ENCODE measurements at places on chromosomes 16 and 17.
A peak's percentile ranks its signal among the peaks of the same experiment; 100 is the strongest.

GRCh38 chr16:88310796-88311605, 71.8 kb upstream of the ZNF469 start:
- DNase-seq = no peak

DNA sequence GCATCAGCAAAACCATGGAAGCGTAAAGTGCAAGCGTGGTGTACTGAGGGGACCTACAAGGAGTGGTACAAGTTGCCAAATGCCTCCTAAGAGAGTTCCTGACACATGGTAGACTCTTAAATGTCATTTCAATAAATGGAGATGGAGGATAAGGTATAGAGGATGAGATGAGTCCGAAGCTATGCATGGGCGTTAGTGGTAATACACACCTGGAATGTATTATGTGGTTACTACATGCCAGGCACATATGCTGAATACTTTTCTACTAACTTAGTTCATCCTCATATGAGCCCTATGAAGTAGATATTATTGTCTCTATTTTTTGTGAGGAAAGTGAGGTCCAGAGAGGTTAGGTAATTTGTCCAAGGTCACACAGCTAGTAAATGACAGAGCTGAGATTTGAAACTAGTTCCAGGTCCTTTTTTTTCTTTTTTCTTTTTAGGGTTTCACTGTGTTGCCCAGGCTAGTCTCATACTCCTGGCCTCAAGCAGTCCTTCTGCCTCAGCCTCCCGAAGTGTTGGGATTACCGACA, 15.5 kb downstream of the YPEL2 start:
- DNase-seq = no peak

DNA sequence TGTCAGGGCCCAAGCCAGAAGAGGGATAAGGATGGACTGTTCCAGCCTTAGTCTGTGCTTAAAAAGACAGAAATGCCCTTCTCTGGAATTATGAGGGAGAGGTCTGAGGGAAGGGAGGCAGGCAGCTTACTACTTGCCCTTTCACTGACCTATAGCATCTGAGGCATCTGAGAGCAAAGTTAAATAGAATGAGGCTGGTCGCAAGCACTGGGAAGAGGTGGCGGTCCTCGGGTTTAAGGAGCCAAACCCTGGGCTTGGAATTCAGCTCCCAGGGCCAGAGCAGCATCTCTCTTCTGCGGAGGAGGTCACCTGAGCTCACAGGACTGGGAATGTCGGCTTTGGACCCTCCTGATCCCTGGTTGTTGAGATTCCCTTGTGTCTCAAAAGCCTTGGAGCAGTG, 3.1 kb upstream of the LIMD2 start:
- DNase-seq = no peak

DNA sequence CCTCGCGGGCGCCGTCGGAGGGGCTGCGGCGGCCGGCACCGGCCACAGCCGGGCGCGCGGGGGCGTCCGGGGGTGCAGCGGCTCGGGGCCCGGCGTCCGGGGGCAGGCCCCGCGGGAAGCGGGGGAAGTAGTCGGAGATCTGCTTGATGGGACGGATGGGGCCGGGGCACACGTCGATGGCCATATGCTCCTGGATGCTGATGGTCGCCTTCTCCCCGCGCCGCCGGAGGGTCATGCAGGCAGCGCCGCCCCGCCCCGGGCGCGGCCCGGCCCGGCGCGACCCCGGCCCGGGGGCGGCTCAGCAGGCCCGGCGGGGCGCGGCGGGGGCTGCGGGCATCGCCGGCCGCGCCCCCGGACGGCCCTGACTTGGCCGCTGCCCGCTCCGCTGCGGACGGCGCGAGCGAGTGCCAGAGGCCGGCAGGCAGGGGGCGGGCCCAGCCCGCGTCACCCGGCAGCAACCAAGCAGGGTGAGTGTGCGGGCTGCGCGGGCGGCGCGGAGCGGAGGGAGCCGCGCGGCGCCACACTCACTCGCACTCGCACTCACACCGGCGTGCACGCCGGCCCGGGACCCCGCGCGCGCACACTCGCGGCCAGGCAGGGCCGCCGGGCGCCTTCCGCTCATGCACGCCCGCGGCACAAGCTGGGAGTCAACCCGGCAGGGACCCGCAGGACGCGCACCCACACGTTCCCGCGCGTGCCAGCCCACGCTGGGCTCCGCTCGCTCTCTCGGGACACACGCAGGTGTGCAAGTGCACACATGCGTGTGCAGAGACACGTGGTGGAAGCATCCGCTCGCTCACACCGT, at the start of gene DOC2B:
Gene DOC2B, minus strand, starts transcription at position 406 of the 805 bp plus-strand sequence. Its CDS starts 171 bp downstream, at position 235.
- no peak for DNase-seq

DNA sequence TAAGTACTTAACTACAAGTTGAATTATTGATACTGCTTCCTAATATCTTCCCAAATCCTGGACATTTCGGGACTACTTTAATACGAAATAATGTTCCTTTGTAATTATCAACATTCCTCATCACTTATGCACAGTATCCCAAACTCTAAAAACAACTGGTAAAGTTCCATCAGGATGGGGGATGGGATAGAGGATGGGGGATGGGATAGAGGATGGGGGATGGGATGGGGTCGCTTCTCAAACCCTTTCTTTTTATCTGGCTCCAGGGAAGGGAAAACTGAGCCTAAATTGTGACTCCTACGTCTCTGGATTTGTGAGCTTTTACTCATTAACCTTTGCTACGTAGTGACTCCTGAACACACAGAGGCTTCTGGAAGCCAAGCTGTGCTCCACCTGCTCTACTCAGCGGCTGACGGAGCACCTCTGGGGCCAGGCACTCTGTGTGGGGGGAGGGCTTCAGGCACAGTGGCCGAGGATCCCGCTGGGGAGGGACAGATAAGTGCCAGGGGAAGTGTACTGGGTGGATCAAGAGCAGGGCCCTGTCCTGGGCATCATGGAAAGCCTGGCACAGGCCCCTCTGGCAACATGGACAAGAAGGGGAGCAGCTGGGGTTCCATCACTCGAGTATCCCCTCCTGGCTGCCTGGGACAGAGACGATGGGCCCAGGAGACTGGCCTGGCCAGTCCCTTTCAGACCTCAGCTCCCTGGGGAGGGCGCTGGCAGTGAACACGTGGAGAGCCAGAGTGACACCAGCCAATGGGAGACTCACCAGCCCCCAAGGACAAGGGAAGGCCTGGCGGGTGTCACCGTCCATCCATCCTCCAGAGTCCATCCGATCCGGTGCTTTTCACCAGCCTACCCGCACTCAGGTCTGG, 56.2 kb downstream of the PGS1 start:
- DNase-seq = no peak

DNA sequence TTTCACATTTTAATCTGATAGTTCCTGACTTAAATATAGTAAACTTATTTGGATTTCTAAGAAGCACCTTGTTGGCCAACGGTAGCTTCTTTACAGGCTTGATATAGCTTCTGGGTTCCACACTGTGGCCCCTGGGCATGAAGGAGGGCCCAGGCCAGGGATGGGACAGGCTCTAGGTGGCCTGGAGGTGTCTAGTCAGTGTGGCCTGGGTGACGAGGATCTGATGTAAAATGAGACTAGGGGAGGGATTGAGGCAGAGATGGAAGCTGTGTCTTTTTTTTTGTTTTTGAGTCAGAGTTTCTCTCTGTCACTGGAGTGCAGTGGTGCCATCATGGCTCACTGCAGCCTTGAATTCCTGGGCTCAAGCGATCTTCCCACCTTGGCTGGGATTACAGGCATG, 187.0 kb downstream of the PRKCB start:
- no peak for DNase-seq

DNA sequence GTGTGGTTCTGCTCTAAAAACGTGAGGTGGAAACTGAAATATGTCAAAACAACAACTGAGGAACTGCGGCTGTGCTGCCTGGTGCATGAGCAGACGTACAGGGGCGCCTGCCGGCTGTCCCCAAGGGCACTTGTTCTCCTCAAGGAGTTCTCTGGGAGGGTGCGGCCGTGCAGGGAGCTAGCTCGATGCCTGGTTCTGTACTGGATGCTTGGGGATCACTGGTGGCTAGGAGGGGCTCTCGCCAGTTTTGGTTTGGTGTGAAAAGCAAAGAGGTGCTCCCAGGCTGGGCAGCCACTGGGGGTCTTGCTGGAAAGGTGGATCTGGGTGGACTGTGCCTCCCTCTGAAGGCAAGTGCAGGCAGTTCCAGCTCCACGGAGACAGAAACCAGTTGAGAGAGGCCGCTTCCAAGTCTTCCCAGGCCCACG, 41.9 kb upstream of the ATP2A3 start:
- DNase-seq = no peak

DNA sequence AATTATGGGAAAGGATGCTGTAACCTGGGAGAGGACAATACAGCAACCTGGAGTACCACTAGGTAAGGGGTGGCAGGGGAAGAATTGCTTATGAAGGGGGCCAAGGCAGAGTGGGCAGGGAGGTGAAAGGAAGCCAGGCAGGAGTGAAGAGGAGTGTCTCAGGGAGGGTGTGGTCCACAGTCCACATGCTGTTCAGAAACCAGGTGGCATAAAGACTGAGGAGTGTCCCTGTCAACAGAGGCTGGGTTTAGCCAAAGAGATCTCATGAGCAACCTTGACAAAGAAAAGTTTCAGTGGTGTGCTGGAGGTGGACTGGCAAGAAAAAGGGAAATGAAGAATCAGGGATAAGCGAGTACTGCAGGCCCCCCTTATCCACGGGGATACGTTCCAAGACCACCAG, 88.4 kb downstream of the SPACA3 start:
- no peak for DNase-seq

- no peak for DNase-seq
These were observed 270.6 kb upstream of the TNRC6C start for GRCh38 chr17:77687921-77688320.

DNA sequence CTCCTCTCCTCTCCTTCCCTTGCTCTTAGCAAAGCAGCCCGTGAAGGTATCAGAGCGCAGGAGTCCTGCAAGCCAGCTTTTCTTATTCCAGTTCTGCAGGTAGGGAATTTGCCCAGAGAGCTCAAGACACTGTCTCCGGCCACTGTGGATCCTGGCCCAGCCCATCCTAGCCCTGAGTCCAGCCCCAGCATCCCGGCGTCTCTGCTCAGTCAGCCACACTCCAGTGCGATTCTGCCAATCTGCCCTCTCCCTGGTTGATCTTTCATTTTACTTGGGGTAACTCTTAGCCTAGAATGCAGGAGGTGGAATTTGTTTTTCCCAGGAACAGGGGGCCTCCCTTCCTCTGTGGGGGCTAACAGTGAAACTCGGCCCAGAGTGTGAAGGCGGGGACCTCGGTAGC, 176.9 kb upstream of the GSE1 start:
- DNase-seq = no peak

GRCh38 chr17:16886655-16887322, 85.1 kb downstream of the TNFRSF13B start:
- DNase-seq = no peak

GRCh38 chr16:66483689-66484452, 56.8 kb downstream of the BEAN1 start:
- peak; percentile 37 for DNase-seq

DNA sequence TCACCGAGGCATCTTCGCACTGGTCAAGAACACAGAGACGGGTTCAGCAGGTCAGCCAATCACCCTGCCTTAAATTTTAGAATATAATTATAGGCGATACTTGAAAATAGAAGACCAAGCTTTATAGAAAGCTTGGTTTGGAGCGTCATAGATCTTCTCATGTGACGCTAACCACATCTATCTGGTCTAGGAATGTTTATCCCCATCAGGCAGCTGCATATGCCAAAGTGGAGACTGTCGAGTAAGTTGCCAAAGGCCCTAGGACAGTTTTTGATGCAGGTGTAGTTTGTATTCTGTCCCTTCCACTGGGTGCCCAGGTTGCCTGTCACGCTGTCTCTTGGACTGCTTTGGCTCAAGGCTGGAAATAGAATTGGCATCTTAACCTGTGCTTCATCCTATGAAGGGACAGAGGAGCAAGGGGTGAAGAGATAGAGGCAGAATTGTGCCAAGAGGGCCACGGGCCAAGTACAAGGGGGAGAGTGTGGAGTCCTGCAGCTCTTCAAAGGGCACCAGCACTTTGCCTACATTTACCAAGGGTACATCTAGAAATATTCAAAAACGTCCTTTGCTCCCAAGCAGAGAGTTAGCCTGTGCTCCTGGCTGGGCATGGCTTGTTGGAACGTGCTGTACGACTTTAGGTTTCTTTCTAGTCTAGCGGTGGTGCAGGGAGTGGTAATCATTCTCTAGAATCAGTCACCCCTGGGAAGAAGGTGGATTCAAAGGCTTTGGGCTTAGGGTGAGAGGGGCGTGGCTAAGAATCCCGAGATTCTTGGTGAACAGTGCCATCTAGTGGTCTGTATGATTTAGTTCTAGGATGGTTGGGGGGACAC, 5.3 kb upstream of the WIPI1 start:
- peak; percentile 50 for DNase-seq

Measured in bone marrow (tissue), 2 donors.